ENCODE measurements at places on chromosomes 2 and 18.

GRCh38 chr2:38271697-38272096, 105.4 kb downstream of the ATL2 start:
- DNase-seq = no peak

GRCh38 chr2:236503100-236503499, 66.5 kb upstream of the ACKR3 start:
- no peak for DNase-seq

DNA sequence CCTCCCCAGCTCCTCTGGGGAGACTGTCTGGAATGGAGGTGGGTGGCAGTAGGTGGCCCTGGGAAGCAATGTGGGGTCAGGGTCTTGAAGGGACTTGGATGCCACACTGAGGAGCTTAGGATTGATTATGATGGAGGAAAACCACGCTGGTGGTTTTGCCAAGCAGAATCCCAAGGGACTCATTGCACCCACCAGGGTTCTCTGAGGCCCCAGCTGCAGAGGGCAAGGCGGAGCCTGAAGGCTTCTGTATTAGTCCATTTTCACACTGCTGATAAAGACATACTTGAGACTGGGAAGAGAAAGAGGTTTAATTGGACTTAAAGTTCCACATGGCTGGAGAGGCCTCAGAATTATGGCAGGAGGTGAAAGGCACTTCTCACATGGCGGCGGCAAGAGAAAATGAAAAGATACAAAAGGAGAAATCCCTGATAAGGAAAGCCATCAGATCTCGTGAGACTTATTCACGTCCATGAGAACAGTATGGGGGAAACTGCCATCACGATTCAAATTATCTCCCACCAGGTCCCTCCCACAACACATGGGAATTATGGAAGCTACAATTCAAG, 87.2 kb upstream of the YWHAQ start:
- no peak for DNase-seq

GRCh38 chr2:128090575-128090944, 440 bp upstream of the UGGT1 start:
- DNase-seq = no peak

GRCh38 chr18:64134044-64134747, 14.7 kb downstream of the LINC00305 start:
- no peak for DNase-seq
